ENCODE measurements at places on chromosomes 2 and 18.
A peak's percentile ranks its signal among the peaks of the same experiment; 100 is the strongest.

GRCh38 chr2:152247337-152247695 lies 71.8 kb upstream of the STAM2 start:
- no peak for DNase-seq

GRCh38 chr2:12303181-12304030 lies 413.3 kb upstream of the TRIB2 start:
- no peak for DNase-seq

- no peak for DNase-seq
Measured at GRCh38 chr2:161992531-161992930, 81.5 kb downstream of the DPP4 start.

- no peak for DNase-seq
Measured at GRCh38 chr2:39264733-39265132, 21.0 kb upstream of the CDKL4 start.

GRCh38 chr18:7369006-7369405 lies 138.1 kb downstream of the LRRC30 start:
- no peak for DNase-seq

DNA sequence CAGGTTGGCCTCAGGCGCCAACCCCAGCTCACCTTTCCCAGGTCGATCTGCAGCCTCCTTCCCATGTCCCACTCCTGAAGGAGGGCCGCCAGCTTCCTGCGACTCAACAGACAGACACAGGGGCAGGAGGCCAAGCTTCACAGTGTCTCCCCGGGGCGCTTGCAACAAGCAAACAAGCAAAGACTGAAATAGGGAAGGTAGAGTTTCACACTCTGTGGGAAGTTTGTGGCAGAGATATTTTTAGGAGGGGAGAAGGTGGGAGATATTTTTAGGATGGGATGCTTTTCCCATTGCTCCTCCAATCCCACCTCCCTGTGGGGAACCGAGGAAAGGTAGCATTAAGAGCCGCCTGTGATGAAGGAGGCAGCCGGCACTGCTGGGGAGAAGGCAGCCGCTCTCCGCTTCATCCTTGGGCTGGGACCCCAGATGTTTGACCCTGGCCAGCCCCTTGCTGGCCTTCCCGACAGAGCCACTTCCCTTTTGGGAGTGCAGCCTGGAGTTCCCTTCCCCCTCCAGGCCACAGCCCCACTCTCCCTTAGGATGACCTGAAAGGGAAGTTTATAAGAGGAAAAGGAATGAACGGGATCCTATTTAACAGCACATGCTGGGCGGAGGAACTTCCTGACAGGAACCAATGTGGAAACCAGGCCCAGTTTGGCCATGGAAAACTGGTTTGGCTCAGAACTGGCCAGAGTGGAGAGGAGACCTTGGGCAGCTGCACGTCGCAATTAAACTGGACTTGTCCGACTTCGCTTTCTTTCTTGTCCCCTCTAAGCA lies 142.2 kb upstream of the SMAD2 start:
- DNase-seq = no peak

GRCh38 chr2:238376884-238377391 lies 49.8 kb upstream of the ASB1 start:
- no peak for DNase-seq

DNA sequence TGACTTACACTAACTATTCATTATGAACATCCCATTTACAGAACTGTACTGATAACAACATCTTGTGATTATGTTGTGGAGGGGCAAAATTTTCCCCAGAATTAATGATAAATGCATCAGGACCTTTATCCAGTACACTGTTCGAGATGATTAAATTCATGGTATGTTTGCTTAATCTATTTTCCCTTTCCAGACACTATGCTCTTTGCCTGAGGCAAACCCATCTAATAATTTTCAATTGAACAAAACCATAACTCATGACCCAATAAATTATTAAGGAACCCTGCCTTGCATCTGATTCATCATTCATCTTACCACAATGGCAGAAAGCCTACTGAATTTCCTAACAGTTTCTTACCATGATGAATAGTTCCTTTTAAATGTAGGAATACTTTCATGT lies 385.0 kb downstream of the DSEL start:
- DNase-seq = no peak

DNA sequence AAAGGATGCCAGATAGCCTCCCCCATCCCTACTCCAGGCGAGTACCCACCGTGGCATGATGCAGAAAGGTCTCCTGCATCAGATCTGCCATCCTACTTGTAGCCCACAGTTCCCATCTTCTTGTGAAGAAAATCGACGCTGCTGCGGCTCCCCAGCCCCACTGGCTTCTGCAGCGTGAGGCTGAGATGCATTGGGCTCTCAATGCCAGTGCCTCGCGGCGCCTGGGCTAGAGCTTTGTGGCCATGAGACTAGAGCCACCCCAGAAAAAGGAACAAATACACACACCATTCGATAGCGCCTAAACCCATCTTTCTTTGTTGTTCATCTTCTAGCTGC lies 2.8 kb downstream of the NOL4 start:
- no peak for DNase-seq

- no peak for DNase-seq
Measured at GRCh38 chr2:15049096-15049993, 416.8 kb downstream of the LRATD1 start.

- no peak for DNase-seq
Measured at GRCh38 chr2:174965992-174966744, 39.0 kb downstream of the CHN1 start.

DNA sequence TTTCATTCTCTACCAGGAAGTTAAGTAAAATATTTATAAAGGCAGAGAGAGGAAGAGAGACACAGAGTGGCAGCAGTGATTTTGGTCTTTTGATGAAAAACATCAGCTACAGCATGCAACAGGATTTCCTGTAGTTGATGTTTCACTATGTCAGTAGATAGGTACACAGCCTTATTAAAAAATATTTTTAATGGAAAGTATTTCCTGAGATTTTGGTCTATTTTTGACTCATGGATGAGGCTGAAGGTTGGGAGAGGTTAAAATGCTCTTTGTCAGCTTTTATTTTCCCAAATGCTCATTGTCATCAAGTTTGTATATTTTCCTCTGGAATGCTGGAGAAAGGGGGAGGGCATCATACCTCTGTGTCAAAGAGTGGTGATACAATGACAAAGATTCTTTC lies 1112.5 kb downstream of the CBLN2 start:
- no peak for DNase-seq

DNA sequence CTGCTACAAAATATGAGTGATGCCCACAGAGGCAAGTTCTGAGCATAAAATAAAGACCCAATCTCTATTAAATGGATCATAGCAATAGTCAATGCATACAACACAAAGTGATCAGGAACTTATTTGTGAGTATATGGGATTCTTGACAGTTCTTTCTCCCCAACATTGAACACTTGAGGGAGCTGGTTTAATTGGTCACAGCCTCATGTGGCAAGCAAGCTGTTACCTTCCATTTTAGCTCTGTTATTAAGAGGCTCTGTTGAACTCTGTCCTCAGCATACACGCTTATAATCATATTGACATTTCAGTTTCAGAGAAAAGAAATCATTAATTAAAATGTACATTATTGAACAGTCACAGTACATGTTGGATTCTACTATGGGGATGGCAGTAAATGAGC lies 37.6 kb upstream of the PAX3 start:
- DNase-seq = no peak

- DNase-seq = no peak
Measured at GRCh38 chr2:217099561-217099960, 239.7 kb upstream of the TNP1 start.

- no peak for DNase-seq
Measured at GRCh38 chr2:99735753-99736152, 245.9 kb upstream of the REV1 start.

DNA sequence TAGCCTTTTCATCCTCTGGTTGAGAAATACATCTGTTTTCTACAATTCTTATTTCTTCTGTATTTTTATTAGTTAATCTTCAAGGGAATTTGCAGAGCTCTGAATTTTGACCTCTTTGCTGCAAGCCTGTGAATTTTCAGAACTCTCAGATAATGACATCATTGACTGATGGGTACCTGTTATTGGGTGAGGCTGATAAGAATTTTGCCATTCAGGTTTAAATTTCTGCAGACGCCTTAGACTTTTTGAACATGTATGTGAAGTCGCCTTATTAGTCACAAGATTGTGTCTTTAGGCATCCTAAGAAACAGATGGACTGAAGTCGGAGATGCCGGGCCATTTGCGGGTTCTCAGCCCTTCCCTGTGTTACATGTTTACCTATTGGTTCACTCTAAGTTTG lies 82.4 kb downstream of the SPTBN1 start:
- no peak for DNase-seq

- no peak for DNase-seq
Measured at GRCh38 chr2:135386993-135387392, 144.0 kb downstream of the ZRANB3 start.

DNA sequence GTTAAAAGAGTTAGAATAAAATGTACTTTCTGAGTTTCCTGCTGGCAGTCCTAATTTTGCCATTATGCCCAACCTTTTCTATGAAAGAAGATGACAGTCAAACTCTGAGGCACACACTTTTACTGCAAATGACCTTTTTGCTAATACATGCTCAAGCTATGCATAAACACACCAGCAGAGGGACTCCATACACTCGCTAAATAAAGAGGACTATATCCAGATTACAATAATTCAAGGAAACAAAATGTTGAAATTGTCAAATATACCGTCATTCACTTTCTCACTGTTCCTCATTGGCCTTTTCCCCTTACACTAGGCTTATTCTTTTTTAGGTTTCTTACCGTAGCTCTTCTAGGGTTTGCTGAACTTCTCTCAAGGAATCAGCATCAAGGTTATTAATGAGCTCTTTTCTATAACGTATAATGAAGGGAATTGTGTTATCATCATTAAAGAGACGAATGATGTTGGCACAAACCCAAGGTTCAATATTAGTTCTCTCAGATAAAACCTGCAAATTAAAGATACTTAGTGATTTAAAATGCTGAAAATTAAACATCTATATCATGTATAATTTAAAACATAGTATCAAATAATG lies 25.7 kb downstream of the SRBD1 start:
- no peak for DNase-seq

DNA sequence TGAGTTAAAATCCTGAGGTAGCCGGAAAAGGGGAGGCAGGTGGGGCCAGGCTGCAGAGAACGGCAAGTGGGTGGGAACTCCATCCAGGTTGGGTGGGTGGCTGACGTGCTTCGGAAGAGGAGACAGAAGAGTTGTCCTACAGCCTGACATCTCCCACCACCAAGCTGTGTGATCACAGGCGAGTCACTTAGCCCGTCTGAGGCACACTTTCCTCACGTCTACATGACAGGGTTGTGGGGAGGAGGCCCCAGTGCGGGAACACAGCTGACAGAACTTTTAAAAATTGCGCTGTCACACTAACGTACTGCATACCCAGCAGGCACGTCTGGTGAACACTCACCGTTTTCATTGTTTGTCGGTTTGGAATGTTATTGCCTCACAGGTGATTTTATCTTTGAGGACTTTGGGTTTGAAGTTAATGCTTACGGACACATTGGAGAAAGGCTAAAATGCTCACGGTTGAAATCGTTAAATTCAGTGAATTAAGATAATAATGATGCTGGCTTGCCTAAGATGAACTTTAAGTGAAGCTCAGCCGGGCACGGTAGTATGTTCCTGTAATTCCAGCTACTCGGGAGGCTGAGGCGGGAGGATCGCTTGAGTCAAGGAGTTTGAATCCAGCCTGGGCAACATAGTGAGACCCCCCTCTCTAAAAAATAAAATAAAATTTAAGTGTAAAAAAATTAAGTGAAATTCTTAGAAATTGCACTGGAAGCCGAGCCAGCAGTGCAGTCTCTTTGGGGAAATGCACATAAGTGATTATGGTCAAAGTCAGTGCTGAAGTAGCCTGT lies 8.9 kb downstream of the EMILIN2 start:
- no peak for DNase-seq

DNA sequence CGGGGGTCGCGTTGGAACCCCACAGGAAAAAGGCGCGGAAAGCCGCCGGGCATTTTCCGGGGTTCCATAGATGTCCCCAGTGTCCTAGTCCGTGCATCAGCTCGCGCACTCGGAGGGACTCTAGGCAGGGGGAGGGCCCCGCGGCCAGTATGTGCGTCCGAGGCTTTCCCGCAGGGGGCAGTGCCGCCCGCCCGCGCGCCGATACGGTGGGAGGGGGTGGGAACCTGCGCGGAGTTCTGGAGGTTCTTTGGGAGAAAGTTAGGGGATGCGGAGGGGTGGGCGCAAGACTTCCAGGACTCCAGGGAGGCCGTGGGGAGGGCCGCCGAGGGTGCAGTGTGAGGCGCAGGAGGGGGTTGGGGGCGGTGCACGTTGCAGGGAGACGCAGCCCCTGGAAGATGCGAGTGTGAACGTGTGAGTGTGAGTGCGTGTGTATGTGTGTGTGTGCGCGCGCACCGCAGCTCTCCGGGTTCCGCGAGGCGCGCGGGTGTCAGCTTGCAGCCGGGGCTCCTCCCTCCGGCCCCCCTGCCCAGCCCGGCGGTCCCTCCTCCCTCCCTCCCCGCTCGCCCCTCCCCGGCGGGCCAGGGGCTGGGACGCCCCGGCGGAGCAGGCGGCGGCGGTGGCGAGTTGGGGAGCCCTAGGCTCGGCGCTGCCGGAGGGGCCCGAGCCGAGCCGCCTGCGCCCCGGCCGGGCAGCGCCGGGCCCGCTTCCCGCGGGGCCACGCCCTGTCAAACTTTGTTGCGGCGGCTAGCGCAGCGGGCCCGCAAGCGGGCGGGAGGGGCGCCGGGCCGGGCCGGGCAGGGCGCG lies at the start of gene TCF7L1:
TCF7L1 (plus strand) TSS at position 559 of the 804 bp plus-strand sequence. CDS start 293 bp downstream, outside the sequence.
- peak; percentile 91 for DNase-seq

DNA sequence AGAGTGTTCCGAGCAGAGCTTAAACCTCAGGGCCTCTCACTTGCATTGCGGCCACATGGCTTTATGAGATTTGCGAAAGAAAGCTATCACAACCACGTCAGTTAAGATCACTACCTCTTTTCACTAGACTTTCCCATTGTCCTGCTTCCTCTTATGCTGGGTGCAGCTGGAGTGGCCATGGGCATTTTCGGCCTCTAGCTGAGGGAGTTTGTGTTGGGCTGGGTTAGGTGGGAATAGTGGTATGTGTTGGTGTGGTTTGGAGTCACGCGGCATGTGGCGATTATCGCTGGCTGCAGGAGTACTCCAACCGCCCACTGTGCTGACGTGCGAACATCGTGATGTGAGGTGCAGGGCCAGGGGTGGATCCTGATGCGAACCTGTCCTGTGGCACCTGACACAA lies 27.1 kb downstream of the RALB start:
- DNase-seq = no peak

DNA sequence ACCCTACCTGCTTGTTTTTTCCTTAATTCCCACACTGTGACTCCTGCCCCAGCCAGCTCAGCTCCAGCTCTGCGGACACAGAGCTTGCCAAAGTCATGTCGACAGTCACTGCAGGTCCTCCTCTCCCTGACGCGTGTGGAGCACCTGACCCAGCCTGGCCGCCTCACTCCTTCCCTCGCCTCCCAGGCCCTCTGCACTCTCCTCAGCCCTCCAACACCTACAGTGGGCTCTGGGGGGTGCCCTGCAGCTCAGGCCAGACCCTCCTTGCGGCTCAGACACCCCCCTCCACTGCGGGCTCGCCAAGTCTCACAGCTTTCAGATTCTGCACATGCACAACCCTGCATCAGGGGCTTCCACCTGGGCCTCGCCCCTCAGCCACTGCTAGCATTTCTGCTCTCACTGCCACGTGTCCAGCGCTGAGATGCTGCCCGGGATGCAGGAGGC lies 68.3 kb downstream of the NDUFA10 start:
- no peak for DNase-seq

- no peak for DNase-seq
Measured at GRCh38 chr18:12597760-12598159, 60.1 kb downstream of the SPIRE1 start.
